Left kidney (tissue), 8 donors: ENCODE measurements at places on chromosomes 1 and 21. TPM values are rescaled to one million over a fixed set of nuclear protein-coding genes. Genes with fewer than 3 reads are reported as not detected.

- DNase-seq: no peak
Measured at GRCh38 chr1:178609015-178609414, 96.1 kb downstream of the TEX35 start.

DNA sequence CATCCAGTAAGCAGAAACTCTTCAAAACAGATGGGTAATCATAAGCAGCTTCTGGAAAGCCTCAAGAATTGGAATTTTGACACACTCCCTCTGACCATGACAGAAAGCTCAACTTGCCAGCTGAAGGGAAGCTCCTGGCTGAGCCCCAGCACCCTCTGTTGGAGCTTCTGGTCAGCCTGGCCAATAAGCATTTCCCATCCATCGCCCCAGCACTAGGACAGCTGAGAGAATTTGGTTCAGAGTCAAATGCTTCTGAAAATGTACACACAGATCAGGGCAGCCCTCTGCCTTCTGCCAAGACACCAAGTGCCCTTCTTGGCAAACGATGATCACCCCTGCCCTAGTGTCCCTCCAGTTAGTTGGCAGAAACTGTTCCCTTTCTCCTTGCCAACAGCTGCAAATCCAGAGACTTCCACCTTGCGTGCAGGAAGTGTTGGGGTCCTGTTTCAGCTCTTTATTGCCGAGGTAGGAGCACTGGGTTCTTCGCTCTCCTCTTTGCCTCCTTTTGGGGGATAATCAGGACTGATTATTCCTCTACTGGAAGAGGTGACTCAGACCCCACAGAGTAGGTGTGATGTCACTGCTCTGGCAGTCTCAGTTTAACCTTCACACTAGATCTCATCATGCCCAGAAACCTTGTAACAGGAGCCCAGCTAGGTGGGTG, 11.9 kb downstream of the PIGV start:
- DNase-seq: no peak

DNA sequence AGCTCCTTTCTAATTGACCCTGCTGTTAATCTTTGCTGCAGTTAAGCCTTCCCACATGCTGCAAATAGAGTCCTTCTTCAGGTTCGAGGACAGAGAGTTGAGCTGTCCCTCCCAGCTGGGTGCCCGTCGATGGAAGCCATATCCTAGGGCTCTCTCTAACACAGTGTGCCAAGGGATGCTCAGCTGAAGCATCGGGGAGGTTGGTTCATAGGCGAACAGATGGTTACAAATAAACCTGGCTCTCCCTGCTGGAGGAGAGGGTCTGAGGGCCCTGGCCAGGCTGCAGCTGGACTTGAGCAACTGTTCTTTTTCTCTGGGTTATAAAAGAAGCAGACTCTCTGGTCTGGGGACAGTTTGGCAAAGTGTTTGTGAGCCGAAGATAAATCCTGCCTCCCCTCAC, 120.3 kb upstream of the C8B start:
- no peak for DNase-seq

GRCh38 chr1:240342251-240342625, 250.6 kb downstream of the FMN2 start:
- no peak for DNase-seq

- DNase-seq: no peak
Measured at GRCh38 chr1:147204080-147204479, 21.1 kb downstream of the FMO5 start.

DNA sequence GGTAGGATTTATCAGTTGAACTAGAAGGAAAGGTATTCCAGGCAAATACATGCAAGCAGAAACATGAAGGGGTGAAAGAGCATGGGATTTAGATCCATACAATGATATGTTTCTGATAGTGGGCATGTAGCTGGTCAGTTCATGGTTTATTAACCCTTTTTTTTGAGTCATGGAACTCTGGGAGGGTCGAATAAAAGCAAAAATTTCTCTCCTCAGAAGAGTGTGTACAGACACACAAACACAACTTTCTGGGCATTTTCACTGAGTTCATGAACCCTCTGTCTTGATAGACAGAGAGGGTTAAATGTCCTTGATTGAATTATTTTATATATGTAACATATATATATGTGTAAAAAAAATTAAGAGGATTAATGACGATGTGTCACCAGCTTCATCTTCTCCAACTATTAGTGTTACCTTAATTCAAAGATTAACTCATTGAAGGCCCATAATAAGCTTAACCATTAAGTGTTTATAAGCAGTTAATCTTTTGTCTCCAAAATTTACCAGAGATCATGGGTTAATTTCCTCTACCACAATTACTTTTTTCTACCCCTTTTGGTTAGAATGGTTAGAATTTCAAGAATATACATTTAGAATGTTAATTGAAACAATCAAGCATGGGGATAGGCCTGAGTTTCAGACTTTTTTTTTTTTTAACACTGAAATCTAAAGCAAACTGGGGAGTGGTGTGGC, 4.6 kb downstream of the JUN start:
- DNase-seq: peak; percentile 24

GRCh38 chr1:25544819-25545218, 1.4 kb downstream of the LDLRAP1 start:
- no peak for DNase-seq

DNA sequence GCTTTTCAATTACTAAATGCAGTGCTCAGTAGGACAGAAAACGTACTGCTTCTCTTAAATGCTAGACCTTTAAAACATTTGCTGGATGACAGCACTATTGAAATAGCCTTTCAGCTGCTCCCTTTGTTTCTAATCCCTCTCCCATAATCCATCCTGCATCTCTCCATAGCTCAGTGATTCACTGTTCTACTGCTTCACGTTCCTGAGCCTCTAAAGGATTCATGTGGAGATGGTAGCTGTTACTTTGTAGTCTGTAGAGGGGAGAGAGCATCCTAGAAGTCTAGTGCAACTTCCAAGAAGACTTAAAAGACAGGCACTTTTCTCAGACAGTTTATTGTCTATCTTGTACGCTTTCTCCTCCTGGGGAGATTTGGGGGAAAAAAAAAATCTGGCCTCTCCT, 51.4 kb downstream of the LRRC8B start:
- no peak for DNase-seq

DNA sequence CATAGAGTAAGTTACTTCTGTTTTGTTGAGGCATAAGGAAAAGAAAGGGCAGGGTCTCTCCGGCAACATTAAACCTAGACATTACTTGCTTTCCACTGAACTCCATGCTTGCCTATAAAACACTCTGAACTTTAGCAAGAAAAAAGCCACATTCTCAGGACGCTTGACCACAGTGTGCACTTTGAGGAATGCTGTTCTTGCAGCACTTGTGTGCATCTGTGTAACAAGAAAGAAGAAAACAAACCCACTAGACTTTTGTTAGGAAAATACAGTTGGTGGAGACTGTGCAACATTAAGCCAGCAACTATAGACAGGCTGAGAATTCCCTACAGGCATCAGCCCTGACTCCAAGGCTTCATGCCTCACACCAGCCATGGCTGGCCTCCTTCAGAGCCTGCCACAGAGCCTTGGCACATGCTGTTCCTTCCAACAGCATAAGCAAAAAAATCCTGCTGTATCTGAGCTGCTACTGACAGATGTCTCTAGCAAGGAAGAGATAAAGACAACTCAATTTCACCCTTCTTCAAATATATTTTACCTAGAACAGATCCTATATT, 5.8 kb downstream of the PDZK1 start:
- no peak for DNase-seq

DNA sequence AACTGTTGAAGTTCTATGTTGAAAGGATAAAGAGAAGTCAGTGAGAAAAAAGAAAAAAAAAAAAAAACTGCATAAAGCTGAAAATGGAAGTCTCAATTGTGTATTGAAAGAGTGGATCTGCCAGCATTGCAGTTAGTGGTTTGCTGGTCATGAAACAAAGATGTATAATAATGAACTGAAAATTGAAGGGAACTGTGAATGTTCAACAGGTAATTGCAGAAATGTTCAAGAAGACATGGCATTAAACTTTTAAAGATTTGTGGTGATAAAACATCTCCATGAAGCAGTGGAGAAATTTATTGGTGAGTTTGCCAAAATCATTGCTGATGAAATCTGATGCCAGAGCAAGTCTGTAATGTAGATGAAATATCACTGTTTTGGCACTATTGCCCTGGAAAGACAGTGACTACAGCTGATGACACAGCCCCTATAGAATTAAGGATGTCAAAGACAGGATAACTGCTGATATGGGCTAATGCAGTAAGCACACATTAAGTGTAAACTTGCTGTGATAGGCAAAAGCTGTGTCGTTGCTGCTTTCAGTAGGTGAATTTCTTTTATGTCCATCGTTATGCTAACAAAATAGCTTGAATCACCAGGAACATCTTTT, 71.0 kb downstream of the RD3 start:
- no peak for DNase-seq

DNA sequence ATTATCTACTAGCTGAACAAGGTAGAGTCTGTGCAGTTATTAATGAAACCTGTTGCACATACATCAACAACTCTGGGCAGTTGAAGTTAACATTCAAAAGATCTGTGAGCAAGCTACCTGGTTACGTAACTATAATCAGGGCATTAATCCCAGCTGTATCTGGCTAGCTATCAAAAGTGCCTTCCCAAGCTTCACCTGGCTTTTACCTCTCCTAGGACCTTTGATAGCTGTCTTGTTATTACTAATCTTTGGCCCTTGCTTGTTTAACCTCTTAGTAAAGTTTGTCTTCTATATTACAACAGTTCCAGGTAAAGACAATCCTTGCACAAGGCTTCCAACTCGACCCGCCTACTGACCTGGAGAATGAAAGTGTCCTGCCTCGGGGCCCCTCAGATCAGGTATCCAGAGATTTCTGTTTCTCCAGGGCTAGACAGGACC, 29.6 kb upstream of the SLC6A9 start:
- DNase-seq: no peak

DNA sequence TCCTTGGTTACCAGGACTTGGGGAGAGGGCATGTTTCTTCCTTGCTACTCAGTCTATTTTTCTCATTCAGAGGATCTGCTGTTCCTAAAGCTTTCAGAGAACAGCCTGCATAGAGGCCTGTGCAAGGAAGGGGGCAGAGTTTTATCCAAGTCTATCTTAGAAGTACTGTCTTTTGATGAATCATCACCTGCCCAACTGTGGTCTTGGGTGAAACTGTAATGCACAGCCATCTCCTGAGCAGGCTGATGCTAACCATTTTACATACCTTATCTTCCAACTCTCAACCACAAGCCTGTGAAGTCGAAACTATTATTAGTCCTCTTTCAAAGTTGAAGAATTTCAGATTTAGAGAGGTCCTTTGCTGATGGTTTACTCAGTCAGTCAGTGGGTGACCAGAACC, 368.0 kb downstream of the HHAT start:
- DNase-seq: no peak

DNA sequence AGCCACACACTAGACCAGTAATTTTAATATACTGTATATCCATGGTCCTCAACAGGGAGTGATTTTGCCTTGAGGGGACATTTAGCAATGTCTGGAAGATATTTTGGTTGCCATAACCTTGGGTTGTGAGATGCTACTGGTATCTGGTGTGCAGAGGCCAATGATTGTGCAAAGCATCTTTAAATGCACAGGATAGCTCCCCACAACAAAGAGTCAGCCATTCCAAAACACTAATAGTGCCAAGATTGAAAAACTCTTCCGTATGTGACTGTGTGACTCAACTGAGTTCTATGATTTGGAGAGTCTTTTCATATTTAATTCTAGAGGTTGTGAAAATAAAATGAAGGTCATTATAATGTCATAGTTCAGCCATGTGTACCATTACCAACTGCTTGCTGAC, 141.4 kb upstream of the CACYBP start:
- DNase-seq: no peak

DNA sequence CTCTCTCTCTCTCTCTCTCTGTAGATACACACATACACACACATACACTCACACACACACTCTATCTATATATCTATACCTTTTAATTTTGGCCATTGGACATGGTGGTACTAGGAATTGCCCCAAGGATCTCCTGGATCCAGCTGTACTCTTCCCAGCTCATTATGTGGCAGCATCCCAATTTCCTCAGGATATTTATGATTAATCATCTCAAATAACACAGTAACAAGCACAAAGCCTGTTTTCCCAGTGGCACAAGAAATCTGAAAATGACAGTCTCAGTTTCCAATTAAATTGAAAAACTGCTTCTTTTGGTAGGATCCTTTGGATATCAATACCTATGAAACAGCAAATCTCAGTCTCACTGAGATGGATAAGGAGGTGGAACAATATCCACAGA, 27.6 kb downstream of the S100A10 start:
- no peak for DNase-seq

DNA sequence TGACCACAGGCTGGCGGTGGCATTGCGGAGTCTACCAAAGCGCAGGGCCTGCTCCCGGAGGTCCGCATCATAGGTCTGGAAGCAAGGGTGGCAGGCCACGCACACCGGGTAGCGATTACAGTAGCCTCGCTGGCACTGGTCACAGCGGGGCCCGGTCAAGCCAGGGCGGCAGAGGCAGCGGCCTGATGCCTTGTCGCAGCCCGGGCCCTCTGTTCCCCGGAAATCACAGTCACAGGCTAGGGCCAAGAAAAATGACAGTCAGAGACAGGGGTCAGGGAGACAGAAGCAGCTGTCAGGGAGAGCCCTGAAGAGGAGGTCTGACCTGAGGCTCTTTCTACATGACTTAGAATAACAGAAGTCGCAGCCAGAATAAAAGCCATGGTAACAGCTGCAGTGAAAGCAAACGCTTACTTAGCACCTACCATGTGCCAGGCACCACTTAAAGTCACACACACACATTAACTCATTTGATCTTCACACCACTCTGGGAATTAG, 26.4 kb downstream of the LAMB3 start:
- no peak for DNase-seq

Gene NID1
- 177 TPM for polyA plus RNA-seq

Gene SDCCAG8
- 47.8 TPM for polyA plus RNA-seq

Gene FALEC
- polyA plus RNA-seq: 0.83 TPM

Gene CADM3
- polyA plus RNA-seq: 0.20 TPM

Gene FAM177B
- not detected for polyA plus RNA-seq

Gene TMEM183A
- polyA plus RNA-seq: 73.9 TPM

Gene PADI4
- polyA plus RNA-seq: 0.17 TPM
